Small intestine (tissue), 16 donors: ENCODE measurements at places on chromosomes 13 and 19.
A peak's percentile ranks its signal among the peaks of the same experiment; 100 is the strongest.

- DNase-seq: no peak
These were observed 315.8 kb upstream of the TSHZ3 start for GRCh38 chr19:31664997-31665396.

DNA sequence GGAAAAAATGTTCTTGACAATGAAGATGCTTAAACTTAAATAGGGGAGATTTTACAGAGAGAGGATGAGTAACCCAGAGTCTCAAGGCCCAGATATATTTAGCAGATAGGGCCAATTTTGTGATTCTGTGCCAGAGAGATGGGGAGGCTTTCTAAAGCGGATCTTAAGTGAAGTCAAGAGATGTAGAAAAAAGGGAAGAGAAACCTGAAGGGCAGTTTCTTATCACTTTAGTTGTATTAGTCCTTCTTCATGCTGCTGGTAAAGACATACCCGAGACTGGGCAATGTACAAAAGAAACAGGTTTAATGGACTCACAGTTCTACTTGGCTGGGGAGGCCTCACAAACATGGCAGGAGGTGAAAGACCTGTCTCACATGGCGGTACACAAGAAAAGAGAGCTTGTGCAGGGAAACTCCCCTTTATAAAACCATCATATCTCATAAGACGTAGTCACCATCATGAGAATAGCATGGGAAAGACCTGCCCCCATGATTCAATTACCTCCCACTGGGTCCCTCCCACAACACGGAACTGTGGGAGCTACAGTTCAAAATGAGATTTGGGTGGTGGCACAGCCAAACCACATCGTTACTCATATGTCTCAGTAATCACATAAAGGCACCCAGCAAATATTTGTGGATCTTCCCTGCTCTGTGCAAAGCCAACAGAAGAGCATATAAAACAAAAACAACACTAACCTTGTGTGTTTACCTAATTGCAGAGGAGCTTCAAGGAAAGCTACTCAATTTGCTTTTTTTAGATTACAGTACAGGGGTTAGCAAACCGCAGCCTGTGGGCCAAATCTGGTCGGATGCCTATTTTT lies 102.6 kb upstream of the MYCBP2 start:
- DNase-seq: no peak

GRCh38 chr13:79413521-79413920 lies 7.5 kb upstream of the RBM26 start:
- no peak for DNase-seq

DNA sequence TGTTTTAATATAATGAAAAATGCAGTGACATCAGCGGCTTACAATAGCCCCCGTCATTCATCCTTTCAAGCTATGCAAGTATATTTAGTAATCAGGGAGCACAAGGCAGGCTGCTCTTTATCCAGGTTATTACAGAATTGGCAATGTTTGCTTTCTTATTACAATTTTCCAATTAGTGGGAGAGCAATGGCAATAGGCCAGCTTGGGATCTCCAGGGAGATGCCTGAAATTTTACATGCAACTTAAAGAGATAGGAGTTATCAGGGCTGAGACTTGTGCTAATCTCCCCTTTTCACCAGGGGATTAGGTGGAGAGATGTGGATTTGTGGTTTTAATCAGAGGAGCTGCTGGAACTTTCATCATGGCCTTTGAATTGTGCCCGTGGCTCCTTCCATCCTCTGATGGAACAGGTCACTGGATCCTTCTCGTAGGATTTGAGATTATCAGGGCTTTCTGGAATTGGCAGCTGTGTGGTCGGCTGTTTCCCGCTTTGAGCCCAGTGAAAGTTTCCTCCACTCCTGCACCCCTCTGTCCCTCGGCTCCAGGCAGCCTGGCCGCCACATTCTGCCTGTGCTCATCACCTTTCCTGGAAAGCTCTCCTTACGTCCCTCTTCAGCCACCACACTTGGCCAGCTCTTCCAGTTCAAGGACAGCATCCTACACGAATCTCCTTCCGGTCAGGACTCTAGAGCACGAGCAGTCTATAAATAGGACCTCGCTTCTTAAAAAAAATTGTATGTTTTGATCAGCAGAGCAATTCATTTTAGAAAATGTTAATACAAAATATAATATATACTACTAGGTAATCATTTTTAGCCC lies 47.0 kb downstream of the CBY2 start:
- no peak for DNase-seq

GRCh38 chr13:105406551-105406950 lies 1128.9 kb downstream of the EFNB2 start:
- no peak for DNase-seq

GRCh38 chr13:42333613-42334328 lies 61.8 kb downstream of the AKAP11 start:
- peak; percentile 26 for DNase-seq

- no peak for DNase-seq
These were observed 34.2 kb upstream of the ANKRD10 start for GRCh38 chr13:110949116-110949515.

GRCh38 chr13:73967397-73968165 lies 166.6 kb downstream of the KLF12 start:
- no peak for DNase-seq

GRCh38 chr19:39200066-39200802 lies 3.5 kb downstream of the NCCRP1 start:
- no peak for DNase-seq

GRCh38 chr13:41049480-41050440 lies 11.5 kb upstream of the WBP4 start:
- no peak for DNase-seq

DNA sequence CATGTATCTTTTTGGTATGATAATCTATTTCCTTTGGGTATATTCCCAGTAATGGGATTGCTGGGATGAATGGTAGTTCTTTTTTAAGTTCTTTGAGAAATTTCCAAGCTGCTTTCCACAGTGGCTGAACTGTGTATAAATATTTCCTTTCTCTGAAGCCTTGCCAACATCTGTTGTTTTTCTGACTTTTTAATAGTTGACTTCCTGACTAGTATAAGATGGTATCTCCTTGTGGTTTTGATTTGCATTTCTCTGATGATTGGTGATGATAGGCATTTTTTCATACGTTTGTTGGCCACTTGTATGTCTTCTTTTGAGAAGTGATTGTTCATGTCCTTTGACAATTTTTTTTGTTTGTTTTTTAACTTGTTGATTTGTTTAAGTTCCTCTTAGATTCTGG lies 61.6 kb upstream of the PCDH17 start:
- no peak for DNase-seq

GRCh38 chr19:44176590-44176989 lies 11.7 kb downstream of the ZNF226 start:
- DNase-seq: no peak

DNA sequence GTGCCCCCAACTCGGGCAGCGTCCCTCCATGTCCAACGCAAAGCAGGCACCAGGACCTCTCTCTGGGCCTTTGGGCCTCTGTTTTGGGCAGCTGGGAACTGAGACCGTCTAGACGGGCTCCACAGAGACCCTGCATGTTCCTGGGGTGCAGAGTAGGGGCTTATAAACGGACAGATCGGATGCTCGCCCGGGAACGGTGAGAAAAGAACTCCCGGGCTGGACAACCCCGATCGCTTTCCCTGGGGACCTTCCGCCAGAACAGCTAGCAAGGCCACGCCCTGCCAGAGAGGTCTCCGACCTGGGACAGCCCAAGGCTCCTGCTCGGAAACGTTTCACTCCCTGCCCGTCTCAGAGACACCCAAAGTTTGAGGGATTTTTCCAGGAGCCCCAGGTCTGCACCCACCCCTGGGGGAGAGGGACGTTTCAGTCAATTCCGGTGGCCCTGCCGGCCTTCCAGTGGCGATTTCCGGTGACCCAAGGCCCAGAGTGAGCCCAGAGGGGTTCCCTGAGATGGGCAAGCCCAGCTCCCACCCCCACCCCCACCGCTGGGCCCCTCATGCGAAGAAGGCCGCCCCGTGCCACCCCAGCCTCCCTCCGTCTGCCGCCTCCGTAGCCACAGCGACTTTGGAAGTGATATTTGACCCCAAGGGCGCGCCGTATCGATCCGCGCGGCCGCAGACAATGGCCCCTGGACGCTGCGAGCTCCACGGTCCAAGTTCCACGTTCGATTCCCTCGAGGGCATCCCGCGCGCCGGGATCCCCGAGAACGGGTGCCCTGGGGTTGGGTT lies 1.7 kb downstream of the NR2F6 start:
- DNase-seq: peak; percentile 79

GRCh38 chr13:112107289-112107688 lies 40.3 kb downstream of the SOX1 start:
- no peak for DNase-seq

- no peak for DNase-seq
These were observed 17.9 kb upstream of the OR10H5 start for GRCh38 chr19:15769586-15769985.

DNA sequence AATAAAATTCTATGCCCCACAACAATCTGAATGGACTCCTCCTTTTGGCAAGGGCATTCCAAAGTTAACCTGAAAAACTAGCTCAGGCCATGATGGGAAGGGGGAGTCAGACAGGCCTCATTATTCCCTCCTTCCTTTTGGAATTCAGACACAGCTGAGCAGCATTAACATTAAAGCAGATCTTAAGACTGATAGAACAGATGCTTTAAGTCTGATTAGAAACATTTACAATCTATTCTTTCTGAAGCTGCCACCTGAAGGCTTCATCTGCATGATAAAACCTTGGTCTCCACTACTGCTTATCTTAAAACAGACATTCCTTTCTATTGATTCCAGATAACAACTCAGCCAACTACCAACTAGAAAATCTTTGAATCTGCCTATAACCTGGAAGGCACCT lies 98.9 kb downstream of the UGGT2 start:
- DNase-seq: no peak

GRCh38 chr13:48494874-48495273 lies 38.0 kb downstream of the RCBTB2 start:
- DNase-seq: no peak

- DNase-seq: no peak
These were observed 162.5 kb downstream of the OLFM4 start for GRCh38 chr13:53191091-53191490.

DNA sequence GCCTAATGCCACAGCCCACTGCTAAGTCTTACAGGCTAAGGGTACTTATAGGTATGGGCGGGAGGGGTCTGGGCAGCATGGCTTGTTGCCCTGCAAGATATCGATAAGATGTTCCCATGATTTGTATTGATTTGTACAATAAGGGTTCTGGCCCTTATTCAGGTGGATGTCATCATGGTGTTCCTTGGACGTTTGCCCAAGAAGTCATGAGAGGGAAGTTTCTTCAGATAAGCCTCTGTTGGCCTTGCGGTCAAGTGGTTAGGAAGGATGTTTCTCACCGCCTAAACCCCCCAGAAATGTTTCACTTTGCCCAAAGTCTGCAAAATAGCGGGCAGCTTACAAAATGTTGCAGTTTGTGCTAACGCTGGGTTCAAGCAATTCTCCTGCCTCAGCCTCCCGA lies 7.3 kb downstream of the PARP4 start:
- no peak for DNase-seq

- no peak for DNase-seq
These were observed 1528.0 kb downstream of the SLITRK5 start for GRCh38 chr13:89199138-89199537.

- DNase-seq: no peak
These were observed 2.0 kb downstream of the ZNF784 start for GRCh38 chr19:55622242-55622969.

DNA sequence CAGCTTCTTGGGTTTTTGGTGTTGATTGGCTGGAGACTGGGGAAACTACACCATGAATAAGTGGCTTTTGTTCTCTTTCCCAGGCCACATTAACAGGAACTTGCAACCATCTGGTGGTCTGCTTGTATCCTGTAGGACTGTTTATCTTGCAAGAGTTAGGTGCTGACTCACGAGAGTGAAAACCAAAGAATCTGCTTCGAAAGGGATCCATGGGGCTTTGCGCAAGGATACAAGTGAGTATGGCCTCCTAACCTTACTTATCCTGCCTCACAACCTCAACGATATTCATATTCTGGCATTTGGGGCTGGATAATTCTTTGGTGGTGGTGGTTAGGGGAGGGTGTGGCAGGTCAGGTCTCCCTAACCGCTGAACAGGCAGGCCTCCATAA lies 4.7 kb upstream of the SIGLECL1 start:
- peak; percentile 2 for DNase-seq

DNA sequence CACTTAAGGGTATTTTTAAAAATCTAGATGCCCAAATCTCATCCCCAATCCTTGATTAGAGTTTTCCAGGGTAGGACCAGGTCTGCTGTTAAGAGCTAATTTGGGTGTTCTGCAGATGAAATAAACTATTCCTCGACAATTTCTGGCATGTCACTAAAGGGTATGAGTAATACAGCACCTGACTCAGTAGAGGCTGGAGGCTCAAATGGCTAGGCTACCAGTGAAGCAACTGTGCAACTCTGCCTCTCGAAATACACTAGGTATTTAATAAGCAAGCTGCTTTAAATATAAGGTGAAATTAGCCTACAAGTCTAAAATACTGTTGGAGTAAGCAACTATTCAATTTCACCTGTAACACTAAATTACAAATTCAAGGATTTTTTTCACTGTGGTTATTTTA lies 1.5 kb downstream of the RNF6 start:
- no peak for DNase-seq

DNA sequence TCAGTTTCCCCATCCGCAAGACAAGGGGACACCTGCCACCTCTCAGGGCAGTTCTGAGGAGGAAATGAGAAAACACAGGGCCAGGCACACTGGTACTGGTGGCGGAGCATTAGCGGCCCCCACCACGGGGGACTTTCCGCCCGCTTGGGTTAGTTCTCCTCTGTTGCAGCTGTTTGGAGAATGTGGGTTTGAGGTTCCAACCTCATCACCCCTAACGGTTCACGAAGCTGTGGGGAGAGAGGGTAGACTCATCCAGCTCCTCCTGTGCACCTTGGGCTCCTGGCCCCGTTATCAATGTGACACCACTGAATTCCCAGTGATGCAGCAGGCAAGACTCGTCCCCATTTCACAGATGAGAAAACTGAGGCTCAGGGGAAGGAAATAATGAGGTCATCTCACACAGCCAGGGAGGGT lies 10.3 kb downstream of the PTPRS start:
- no peak for DNase-seq

GRCh38 chr13:113468472-113469201 lies 15.3 kb upstream of the ADPRHL1 start:
- DNase-seq: no peak
